ENCODE measurements at places on chromosomes 12 and 14.

- DNase-seq, result no peak
Measured at GRCh38 chr14:76901171-76902055, 75.2 kb downstream of the LRRC74A start.

DNA sequence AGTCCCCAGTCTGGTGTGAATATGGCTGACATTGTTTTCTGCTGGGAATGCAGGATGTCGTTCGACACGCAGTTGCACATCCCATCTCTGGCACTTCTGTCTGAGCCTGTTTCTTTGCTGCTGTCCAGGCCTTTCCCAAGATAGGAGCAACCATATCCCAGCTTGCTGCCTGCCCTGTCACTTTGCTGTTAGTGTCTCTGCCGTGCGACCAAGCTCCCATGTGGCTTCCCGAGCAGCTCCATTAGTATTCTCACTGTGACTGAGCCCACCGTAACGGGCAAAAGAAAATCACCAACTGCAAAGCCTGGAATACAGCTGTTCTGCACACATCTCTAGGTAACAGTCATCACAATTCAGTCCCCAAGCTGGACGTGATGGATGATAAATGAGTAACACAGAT, 66.0 kb upstream of the CPSF6 start:
- no peak for DNase-seq

GRCh38 chr14:78975734-78976133, 805.6 kb downstream of the NRXN3 start:
- DNase-seq, result no peak

DNA sequence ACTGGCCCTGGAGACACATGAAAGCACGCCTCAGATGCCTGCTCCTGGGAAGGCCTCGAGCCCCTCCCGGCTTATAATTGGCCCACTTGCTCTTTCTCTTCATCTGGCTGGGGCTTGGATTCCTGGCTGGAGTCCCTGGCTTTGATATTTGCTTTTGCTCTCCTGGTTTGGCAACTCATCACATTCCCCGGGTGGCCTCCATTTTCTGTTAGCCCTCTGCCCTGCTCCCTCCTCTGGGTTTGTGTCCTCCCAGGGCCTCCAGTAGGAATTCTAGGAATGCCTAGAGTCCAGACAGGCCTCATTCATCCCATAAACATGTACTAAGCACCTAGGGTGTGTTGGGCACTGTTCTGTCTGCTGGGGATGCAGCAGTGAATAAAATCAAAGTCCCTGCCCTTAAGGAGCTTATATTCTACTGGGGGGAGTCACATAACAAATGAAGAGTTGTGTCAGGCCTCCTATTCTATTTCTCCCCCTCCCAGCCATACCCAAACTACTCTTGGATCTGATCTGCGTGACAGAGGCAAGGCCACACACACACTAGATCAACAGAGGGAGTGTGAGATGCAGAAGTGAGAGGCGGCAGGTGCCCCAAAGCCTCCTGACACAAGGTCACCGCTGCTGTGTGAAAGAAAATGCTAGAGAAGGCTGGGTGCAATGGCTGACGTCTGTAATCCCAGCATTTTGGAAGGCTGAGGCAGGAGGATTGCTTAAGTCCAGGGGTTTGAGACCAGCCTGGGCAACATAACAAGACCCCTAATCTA, 21.3 kb upstream of the TSPAN9 start:
- no peak for DNase-seq

- DNase-seq, result no peak
Measured at GRCh38 chr14:104973385-104974145, 4.6 kb downstream of the AHNAK2 start.

GRCh38 chr12:32257695-32258496, 141.5 kb upstream of the FGD4 start:
- DNase-seq, result no peak

GRCh38 chr12:113003636-113004035, 25.3 kb downstream of the OAS2 start:
- DNase-seq, result no peak

GRCh38 chr14:51457843-51458562, 193.7 kb upstream of the FRMD6 start:
- no peak for DNase-seq

- DNase-seq, result no peak
Measured at GRCh38 chr12:65675141-65675621, 149.1 kb upstream of the HMGA2 start.

GRCh38 chr12:49867570-49868341, 24.9 kb upstream of the BCDIN3D start:
- DNase-seq, result no peak

DNA sequence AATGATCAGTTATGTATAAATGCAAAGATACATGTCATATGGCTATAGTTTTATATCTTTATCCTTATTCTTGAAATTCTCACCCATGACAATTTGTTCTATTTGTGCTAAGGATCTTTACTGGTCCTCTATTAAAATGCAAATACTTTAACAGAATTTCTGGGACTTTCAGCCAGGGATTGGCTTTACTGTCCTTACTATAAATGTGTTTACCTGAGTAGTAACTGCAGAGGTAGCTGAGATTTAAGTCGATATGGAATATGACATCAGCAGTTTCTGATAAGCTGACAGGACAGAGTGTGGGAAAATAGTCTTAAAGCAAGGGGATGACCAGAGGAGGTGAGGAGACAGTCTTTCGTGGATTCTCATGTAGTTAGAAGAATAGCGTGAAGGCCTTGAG, 206.4 kb downstream of the DIO2 start:
- no peak for DNase-seq

DNA sequence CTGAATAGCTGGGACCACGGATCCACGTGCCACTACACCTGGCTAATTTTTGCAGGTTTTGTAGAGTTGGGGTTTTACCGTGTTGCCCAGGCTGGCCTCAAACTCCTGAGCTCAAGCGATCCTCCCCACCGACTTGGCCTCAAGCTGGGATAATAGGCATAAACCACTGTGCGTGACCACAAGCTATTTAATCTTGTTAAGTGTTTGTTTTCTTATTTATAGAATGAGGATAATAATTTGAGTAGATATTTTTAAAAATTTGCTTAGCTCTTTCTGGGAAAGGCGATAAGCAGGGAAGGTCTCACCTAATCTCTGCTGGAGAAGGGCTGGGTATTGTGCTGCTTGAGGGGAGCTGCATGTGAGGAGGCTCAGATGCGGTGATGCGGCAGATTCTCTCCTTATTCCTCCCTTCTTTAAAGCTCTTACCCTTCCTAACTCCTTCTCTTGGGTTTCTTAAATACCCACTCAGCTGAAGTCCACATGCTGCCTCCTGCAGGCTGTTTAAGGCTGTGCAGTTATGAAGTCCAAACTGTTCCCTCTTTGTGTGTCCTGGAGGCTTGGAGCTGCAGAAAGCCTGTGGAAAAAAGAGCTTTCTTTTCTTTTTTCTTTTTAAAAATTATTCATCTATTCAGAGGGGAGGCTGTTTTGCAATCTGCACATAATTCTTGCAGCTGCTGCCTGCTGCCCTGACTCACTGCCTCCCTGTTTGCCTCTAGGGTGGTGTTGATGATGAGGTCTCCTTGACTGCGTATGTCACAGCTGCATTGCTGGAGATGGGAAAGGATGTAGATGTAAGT, 37.9 kb downstream of the A2ML1 start:
- peak; percentile 37 for DNase-seq

- DNase-seq, result peak; percentile 48
Measured at GRCh38 chr14:80959496-80959895, 4.1 kb downstream of the TSHR start.

DNA sequence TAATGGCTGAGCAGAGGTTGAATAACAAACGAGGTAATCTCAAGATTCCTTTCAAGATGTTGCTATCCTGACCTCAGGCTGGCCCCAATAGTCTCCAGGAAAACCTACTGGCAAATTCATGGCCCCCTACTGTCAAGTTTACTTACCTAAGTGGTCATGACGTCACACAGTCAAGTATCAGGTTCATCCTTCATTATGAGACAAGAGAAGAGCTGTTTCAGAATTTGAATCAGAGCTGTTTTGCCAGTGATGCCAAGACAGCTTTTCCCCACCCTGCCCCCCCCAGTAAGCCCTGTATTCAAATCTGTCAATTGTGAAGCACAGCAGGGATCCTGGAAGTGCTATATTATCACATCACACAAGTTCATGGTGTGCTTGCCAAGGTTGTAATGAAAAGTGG, 509.6 kb downstream of the NOVA1 start:
- DNase-seq, result no peak

- peak; percentile 60 for DNase-seq
Measured at GRCh38 chr12:103495469-103496456, at the start of gene C12orf42. Gene C12orf42 (minus strand): TSS chr12:103495968. CDS start chr12:103478426, 17,542 bp downstream.

DNA sequence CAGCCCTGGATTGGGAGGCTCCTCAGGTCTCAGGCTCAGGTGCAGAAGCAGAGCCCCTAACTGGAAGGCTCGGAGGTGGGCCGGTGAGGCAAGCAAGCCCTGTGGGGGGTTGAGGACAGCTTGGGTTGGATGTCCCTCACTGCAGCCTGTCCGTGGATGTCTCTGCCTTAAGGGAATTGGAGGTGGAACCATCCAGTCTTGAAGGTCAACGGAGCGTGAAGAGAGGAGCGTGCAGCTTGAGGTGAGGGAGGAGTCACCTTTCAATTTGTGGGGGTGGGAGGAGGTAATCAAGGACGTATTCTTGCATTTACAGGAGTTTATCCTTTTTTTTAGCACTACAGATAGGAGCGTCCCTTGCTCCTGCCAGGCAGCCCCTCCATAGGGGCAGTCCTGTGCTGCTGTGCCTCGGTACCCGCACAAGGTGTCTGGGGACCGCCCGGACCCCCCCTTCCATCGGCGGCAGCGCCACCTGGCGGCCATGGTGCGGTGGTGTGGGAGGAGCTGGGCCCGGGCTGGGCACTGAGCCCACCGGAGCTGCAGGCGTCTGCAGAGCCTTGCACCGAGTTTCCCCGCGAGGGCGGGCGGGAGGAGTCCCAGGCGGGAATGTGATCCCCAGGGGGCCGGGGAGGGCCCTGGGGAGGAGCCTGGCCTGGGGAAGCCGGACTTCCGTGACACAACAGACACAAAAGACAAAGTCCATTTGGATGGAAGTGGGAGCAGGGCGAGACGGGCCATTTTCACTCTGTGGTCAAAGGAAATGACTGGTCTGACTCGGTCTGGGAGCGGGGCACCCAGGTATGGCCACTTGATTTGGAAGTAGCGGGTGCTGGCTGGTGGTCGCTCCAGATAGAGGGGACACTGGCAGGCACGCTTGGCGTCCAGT, 864 bp downstream of the DNAJC22 start:
- DNase-seq, result peak; percentile 85

DNA sequence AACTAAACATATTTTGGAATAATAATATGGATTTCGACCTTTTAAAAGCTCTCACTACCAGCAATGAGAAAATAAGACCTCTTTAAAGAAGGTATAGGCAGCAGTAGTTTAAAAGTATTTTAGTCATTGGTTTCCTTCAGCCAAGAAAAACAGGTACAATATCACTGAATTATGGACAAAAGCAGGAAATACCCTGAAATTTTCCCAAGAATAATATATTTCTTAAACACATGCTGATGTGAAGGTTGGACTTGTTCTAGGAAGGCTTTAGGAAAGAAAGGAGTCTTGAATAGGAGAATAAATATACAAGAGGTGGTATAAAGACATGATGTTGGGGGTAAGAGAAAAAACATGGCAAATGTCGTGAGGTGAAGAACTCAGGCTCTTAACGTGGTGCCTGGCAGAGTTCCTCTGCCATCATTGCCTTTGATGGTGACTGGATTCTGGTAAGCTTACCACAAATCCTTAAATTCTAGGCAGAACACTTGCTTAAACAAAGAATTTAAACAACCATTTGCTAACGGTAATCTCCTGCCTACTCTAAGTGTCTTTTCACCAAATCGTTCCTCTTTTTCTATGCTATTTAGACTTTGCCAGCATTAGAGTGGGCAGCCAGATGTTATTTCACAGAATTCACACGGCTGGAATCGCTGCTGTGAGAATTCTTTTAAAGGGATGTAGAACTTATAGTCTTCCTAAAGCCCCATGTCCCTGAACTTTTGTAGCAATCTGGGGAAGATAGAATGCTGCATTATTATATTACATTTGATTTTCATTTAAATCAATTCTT, 11.9 kb upstream of the NUDT4 start:
- DNase-seq, result no peak

DNA sequence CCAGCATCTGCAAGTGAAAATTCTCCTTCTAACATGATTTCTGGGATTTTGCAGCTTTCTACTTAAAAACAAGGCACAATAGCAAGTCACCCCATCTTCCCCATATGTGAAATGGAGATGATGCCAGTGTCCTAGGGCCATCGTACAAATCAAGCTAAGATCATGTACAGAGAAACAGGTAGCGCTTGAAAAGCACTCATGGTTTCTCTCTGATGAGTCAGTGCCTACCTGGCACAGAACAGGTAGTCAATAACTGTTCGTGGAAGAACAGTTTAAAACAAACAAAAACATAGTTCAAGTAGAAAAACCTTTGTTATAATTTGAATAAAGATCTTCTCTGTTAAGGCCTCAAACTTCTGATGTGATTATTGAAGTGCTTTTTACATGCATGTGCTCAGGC, 46.9 kb downstream of the RAD52 start:
- DNase-seq, result no peak

GRCh38 chr14:30238936-30239335, 311.3 kb upstream of the PRKD1 start:
- DNase-seq, result no peak

DNA sequence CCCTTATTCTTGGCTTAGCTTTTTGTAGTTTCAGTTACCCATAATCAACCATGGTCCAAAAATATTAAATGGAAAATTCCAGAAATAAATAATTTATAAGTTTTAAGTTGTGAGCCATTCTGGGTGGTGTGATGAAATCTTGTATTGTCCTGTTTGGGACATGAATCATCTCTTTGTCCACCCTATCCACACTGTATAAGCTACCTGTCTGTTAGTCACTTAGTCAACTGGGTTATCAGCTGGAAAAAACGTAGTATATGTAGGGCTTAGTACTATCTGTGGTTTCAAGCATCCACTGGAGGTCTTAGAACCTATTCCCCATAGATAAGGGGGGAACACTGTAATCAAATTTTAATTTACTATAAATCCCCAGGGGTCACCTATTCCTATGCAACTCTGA, 52.7 kb downstream of the NKX2-1 start:
- DNase-seq, result no peak

DNA sequence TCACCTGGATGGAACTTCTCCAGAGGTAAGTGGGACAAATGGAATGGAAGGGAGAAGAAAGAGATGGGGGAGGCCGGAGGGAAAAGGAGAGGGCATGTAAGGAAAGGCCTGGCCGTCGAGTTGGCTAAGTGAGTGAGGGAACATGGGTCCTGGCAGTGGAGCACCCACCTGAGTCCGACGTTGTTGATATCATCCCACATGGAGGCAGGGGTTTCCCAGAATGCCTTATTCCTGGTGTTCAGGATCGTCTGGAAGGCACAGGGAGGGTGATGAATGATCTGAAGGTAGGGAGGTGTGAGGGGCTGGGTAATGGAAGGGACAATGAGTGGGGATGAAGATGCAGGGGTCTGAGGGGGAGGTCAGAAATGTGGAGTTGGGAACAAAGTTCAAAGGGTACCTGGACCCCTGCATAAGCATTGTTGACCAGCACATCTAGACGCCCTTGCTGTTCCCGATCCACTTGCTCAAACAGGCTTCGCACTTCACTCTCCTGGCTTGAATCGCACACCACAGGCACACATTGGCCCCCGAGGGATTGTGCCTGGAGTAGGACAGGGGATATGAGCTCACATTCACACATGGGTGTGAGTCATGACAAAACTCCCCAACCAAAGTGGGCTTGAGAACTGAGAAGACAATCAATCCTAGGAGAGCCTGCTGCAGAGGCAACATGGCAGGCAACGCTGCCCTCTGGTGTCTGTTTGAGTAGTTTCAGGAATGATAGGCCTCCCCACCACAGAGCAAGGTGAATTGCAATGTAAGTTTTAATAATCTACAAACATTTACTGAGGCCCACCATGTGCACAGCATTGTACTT, 3.0 kb downstream of the DHRS1 start:
- peak; percentile 79 for DNase-seq

Measured in stimulated activated CD4-positive, alpha-beta T cell treated with anti-CD3 and anti-CD28 coated beads, Interleukin-2, amount 100 ng/mL, for 24 hours (primary cell).